Foreskin melanocyte (primary cell): ENCODE measurements at places on chromosomes 1 and 21.
A peak's percentile ranks its signal among the peaks of the same experiment; 100 is the strongest.

- DNase-seq, result no peak
Measured at GRCh38 chr1:41672173-41672572, 187.7 kb upstream of the EDN2 start.

DNA sequence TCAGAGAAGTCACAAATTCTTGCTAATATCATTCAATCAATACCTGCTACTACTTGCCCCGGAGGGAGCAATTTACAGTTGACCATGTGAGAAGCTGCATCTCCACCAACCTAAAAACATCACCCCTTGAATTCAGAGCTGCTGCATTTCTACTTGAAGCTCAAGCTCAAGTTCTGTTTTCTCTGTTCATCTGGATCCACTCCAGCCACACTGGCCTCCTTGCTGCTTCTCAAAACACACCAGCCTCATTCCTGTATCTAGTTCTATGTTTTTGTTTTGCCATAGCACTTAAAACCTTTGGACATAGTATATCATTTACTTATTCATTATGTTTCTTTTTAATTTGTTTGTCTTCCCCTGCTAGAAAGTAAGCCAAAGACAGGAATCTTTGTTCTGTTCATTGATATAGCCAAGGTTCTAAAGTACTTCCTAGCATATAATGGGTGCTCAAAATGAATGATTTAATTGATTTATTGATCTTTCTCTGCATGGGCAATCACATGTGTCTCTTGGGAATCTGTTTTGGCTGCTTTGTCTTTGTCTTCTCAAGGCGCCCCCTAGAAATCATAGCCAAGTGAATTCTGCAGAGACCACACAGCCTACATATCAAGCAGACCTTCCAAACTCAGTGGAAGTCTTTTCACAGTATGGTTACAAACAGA is 23.6 kb downstream of the SYF2 start:
- no peak for DNase-seq

- no peak for DNase-seq
Measured at GRCh38 chr1:158212320-158212719, 31.6 kb downstream of the CD1D start.

DNA sequence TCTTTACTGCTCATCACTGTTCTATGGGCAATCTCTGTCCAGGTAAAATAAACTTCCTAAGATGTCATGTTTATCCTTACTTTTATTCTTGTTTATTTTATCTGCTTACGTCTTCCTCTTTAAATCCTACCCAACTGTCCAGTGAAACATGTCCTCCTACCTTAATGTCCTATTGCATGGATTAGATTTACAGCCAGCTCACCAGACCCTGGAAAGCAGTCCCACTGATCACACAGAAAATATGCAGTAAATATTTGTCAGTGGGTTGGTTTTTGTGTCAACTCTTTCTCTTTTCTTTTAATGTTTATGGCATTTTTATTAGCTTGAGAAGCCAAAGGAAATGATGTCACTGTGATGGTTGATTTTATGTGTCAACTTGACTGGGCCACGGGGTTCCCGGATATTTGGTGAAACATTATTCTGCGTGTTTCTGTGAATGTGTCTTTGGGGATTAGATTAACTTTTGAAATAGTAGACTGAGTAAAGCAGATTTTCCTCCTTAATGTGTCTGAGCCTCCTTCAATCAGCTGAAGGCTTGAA is 258.3 kb downstream of the SRGAP2C start:
- DNase-seq, result no peak

- no peak for DNase-seq
Measured at GRCh38 chr1:20061866-20062265, 8.1 kb upstream of the PLA2G5 start.

DNA sequence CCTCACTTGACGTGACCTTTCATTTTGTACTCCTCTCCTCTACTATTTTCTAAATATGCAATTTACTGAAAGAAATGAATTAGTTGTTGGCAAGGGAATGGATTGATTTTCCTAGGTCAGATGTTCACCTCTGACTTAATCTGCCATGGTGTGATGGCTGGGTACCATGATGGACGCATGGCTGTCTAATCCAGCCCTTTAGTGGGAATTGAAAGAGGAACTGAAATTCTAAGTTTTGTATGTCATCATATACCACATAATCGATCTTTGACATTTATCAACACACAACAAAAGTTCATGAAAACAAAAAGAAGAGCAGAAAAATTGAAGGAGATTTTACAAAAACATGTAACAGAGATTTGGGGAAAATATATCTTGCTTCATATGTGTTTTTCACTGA is 331.3 kb upstream of the SNX7 start:
- DNase-seq, result no peak

- DNase-seq, result no peak
Measured at GRCh38 chr1:180966312-180966711, 53.6 kb downstream of the KIAA1614 start.

DNA sequence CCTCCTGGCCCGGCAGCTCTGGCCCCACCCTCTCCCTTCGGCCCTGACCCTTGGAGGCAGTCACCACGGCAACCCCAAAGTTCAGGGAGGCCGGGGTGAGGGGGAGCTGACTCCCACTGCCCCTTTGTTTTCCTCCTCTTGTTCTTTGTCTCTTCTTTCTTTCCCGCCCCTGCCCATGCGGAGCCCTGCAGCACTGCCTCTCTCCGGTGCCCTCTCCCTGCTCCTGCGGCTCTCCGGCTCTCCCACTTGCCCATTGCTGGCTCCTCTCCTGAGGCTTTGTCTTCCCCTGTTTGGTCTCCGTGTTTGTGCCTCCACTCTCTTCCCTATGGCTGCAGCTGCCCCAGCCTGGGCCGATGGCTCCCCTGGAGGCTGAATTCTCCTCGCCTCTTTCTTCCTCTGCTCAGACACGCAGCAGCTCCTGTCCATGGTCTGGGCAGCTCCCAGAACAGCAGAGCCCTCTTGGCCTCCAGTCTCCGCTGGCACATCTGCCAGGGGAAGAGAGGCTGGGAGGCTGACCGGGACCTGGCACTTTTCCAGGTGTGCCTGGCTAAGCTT is 5.8 kb downstream of the CELSR2 start:
- DNase-seq, result no peak

- peak; percentile 44 for DNase-seq
Measured at GRCh38 chr21:44792702-44793591, 8.7 kb downstream of the UBE2G2 start.

DNA sequence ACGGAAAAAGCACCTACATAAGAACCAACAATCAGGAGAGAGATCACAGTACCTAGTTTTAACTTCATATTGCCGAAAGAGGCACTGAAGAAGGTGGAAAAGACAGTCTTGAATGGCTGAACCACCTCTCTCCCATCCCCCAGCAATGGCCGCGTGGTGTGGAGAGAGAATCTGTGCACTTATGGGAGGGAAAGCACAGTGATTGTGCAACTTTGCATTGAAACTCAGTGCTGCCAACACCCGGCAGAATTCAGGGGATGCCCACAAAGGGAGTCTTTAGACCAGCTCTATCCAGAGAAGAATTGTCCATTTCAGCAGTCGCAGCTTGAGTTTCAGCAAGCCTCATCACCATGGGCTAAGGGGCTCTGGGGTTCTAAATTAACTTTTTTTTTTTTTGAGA is 186.3 kb upstream of the USP25 start:
- DNase-seq, result no peak

DNA sequence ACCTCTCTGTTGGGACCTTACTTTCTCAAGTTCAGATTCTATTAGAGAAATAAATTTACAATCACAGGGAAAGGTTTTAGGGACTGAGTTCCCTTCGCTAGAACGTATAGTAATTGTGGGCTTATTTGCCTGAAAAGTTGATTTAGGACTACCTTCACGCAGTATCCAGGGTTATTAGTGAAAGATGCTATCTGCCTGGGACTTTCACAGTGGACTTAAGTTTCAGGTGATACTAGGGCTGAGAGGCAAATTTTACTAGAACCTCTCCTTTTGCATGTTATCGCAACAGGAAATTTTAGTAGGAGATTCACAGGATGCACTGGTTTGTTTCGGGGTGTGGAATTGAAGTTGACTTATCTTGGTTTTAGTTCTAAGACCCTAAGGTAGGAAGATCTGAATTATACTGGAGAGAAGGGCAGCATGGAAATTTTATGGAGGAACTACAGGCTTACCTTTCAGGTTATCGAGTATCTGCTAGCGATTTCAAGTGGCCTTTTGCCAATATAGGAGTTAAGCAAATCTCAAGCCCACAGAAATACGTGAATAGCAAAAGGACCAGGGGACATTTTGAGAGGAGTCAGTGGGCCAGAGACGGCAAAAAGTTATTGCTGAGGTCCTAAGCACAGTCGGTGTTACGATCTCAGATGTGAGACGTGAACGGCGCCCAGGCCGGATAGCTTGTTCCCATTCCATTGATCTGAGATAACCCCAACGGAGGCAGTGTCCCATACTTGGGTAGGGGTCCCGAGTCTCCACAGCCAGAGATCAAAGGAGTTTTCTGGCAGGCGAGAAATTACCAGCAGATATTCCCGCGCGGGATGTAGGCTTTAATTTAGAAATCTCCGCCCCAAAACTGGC is 723 bp upstream of the GNAI3 start:
- no peak for DNase-seq

DNA sequence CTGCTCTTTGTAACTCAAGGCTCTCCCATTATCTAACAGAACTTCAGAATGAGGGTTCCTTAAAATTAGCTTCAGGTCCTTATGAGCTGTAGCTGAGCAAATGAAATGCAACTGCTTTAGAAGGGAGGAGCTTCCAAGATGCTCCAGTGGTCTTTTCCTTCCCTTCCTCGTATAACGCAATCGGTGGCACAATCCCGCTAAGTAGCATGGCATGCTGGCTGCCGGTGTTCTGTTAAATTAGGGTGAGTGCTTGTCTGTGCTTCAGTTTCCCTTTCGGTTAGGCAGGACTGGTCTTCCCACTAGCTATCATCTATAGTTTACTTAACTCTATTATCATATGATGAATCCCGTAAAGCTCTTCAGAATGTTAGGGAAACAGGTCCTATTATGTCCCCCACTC is 917 bp downstream of the KIAA0040 start:
- DNase-seq, result no peak

- DNase-seq, result no peak
Measured at GRCh38 chr21:41993744-41994143, 16.4 kb downstream of the ZBTB21 start.

DNA sequence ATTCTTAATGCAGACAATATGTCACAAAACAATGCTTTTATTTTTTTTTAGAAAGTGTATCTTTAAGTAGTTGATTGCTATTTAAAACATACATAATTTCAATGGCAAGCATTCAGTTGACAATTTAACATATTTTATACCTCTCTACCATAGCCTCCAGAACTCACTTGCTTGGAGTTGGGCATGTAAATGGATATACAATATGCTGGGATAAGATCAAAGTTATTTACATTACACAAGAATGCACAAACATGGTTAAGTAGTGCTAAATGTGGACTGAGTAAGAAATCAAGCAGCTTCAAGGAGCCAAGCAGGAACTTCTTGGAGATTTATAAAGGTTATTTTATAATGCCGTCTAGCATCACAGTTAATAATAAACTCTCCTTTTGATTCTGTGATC is 17.0 kb downstream of the CLCA4 start:
- DNase-seq, result no peak

DNA sequence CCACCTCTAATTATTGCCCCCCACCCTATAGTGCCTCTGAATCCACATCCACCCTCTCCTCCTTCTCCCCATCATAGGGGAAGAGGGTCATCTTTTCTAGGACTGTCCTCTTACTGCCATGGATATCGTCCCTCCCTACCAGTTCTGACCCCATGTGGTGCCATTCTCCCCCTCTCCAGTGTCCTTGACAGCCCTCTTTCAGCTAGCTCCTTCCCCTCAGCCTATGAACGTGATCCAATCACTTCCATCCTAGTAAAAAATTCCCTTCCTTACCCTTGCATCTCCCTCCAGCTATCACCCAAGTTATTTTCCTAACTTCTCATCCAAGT is 172.7 kb downstream of the RRAGC start:
- DNase-seq, result no peak

- peak; percentile 54 for DNase-seq
Measured at GRCh38 chr1:84298684-84299535, 2.6 kb upstream of the SAMD13 start.

- peak; percentile 89 for DNase-seq
Measured at GRCh38 chr1:119732465-119733168, 20.9 kb downstream of the PHGDH start.
